Astrocyte (in vitro differentiated cells and primary cell): ENCODE measurements at places on chromosomes 12 and 14. TPM values are rescaled to one million over a fixed set of nuclear protein-coding genes. Genes with fewer than 3 reads are reported as not detected.

Gene PLA2G1B
- total RNA-seq: not detected in 2 replicates

DNA sequence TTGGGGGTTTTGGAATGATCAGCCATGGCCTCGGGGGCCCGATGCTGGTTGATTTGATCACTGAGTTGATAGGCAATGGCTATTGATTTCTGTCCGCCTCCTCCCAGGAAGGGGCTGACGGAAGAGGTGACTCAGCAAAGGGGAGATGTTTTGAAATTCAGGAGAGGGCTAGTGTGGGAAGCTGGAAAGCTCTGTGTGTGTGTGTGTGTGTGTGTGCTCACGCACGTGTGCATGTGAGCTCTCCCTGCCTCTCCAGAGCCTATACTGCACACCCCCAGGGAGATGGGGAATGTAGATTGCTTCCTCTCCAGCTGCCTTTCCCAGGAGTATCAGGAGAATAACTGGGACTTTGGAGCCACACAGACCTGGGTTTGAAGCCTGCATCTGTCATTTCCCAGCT lies 184.9 kb upstream of the MYL2 start:
- H3K27me3 ChIP-seq: peaks cover 14% of the 10 kb centered on the region
- no peaks in the 10 kb centered on the region for H3K36me3 ChIP-seq
- no peak for DNase-seq
- H3K4me3 ChIP-seq: no peak overlapping the region
- H3K27ac ChIP-seq: no peak overlapping the region

Gene IL31
- not detected in 2 replicates for total RNA-seq

Gene FOXM1
- total RNA-seq: 3.9 and 7.1 TPM in 2 replicates

- no peaks in the 10 kb centered on the region for H3K4me1 ChIP-seq
- H3K27me3 ChIP-seq: no peaks in the 10 kb centered on the region
- no peak overlapping the region for H3K4me3 ChIP-seq
- no peak overlapping the region for H3K27ac ChIP-seq
Observed at GRCh38 chr14:32244404-32244803, 41.3 kb upstream of the RNU6-8 start.
